ENCODE measurements at places on chromosomes 1 and 21. TPM values are rescaled to one million over a fixed set of nuclear protein-coding genes. Genes with fewer than 3 reads are reported as not detected.

Gene HAO2
- total RNA-seq, result not detected

DNA sequence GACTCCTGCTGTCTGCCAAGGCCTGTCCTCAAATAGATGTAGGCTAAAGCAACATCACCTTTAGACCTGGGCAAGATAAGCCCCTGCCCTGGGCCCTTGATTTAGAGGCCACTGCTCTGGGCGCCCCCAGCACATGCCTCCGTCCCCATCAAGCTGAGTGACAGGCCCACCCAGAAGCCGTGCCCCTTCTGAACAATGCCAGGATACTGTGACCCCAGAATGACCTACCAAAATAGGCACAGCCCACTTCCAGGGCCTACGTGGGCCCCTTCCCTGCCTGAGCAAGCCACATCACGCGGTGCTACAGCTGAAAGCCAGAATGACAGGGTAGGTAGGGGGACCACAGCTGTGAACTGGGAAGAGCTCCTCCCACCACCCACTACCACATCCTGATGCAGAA lies 24.7 kb upstream of the BECN2 start:
- no peak overlapping the region for H3K27ac ChIP-seq
- no peak for DNase-seq
- H3K4me1 ChIP-seq, result no peaks in the 10 kb centered on the region
- no peaks in the 10 kb centered on the region for H3K36me3 ChIP-seq
- no peak overlapping the region for H3K4me3 ChIP-seq
- no peaks in the 10 kb centered on the region for H3K27me3 ChIP-seq

Gene KRTAP10-4
- total RNA-seq, result not detected

Gene CRYAA
- total RNA-seq, result not detected

DNA sequence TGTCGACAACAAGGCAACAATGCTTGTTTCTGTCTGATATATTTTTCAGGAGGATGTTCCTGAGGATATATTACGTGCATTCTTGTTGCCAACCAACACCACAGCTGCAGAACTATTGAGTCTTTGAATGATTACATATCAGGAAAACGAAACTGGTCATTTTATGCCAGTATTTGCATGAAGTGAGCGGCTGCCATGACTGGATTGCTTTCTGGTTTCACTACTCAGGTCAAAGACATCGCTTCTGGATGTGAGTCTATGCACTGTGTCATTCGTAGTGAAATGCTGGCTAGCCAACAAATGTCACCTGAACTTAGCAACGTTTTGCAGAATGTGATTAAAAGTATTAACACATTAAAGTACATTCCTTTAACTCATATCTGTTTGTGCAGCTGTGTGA lies 35.8 kb upstream of the OLFM3 start:
- H3K4me1 ChIP-seq, result no peaks in the 10 kb centered on the region
- H3K27me3 ChIP-seq, result no peaks in the 10 kb centered on the region
- peak; percentile 6 for DNase-seq
- no peak overlapping the region for H3K27ac ChIP-seq
- no peaks in the 10 kb centered on the region for H3K36me3 ChIP-seq

GRCh38 chr1:111216751-111217150 lies 10.8 kb upstream of the CHI3L2 start:
- no peak overlapping the region for H3K27ac ChIP-seq
- no peaks in the 10 kb centered on the region for H3K27me3 ChIP-seq

DNA sequence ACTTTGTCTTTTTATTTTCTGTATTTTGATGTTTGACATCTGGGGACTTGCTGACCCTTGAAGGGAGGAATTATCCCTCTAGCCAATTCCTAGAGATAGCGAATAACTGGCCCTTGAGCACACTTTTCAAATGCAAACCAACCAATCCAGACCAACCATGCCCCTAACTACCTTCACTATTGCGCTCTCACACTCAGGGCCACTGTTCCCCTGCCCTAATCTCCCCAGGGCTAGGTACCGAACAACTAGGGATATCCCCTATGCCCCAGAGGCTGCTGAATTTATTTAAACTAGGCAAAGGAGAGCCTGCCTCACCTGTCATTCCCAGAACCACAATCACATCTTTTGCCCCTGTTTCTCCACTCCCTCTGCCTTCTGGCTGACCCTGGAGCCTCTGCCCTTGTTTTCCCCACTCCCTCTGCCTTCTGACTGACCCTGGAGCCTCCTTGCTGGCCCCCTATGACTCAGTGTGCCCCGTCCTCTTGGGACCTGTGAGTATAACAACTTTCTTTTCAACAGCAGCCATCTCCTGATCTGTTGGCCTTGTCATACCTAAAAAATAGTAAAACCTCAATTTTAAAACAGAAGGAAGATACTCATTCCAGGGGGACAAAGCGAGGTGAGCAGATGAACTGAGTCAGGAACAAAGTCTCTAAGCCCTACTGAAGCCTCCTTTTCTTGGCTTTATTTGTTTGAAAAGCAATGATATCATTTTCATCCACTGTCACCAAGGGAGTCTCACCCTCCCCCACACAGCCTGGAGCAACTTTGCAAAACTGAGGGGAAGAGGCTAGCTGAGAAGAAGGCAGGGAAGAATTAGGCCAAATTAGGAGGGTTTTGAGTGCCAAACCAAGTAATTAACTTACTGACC lies 115.5 kb downstream of the NMNAT2 start:
- H3K4me3 ChIP-seq, result no peak overlapping the region
- no peak overlapping the region for H3K27ac ChIP-seq

DNA sequence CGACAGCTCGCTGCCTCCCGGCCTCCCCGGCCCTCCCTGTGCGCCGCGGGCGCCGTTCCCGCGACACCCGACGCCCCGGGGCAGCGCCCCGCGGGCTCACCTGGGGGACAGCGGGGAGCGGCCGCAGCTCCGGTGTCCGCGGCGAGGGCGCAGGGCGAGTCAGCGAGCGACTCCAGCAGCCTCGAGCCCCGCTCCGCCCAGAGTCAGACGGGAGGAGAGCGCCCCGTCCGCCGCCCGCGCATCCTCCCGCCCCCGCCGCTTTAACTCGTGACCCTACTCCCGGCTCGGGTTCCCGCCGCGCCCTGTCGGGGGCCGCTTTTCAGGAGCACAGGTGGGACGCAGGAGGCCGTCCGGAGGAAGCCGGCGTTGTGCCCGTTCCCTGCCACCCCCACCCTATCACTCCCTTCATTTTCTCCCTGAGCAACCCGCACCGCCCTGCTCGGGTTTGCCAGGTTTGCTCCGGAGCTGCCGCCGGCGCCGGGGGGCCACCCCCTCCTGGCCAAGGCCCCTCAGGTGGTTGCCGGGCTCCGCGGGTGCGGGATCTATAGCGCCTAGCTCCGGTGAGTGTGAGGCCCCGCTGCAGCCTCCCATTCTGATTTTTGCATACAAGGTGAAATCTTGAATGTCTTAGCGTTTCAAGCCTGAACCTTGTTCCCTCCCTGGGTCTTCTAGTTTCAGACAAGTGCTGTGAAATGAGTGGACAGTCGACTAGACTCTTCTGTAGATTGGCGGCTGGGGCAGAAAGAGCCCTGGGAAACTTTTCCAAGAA lies at the start of gene MCOLN3:
Gene MCOLN3 (minus strand): TSS at position 205 of the 769 bp plus-strand sequence. CDS start 3,140 bp downstream, outside the sequence.
- peak within 1 kb of the TSS; percentile 54 for H3K4me3 ChIP-seq
- DNase-seq, result peak; percentile 27
- no peak within 1 kb of the TSS for H3K27ac ChIP-seq
- H3K27me3 ChIP-seq, result peaks cover 67% of the 10 kb centered on the region

- no peaks in the 10 kb centered on the region for H3K27me3 ChIP-seq
- H3K4me3 ChIP-seq, result no peak overlapping the region
- no peak for DNase-seq
- H3K27ac ChIP-seq, result peak overlapping the region; percentile 38
- H3K4me1 ChIP-seq, result peaks cover 29% of the 10 kb centered on the region
These were observed 178.8 kb downstream of the ETS2 start for GRCh38 chr21:38984568-38984967.

DNA sequence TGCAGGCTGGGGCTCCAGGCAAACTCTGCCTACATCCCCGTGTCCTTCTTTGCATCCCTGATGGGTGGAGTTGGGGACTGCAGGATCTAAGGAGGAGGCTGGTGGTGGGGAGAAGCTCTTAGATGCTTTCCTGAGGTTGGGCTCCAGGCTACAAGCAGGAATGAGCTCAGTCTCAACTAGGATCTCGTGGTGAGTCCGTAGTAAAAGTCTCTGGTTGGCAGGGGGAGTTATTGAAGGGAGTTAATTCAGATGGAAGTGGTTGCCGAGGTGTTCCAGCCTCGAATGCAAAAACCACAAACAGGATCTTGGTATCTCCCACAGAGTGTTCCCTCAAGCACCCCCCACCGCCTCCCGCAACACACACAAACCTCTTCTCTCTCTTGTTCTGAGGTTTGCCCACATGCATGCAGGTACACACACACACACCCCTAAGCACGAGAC lies 35.0 kb downstream of the TMCC2 start:
- H3K4me3 ChIP-seq, result no peak overlapping the region
- no peaks in the 10 kb centered on the region for H3K27me3 ChIP-seq
- peak overlapping the region; percentile 55 for H3K27ac ChIP-seq
- DNase-seq, result no peak
- H3K4me1 ChIP-seq, result peaks cover 16% of the 10 kb centered on the region

- peak overlapping the region; percentile 80 for H3K27ac ChIP-seq
- peak; percentile 40 for DNase-seq
- H3K4me3 ChIP-seq, result peak overlapping the region; percentile 63
- H3K4me1 ChIP-seq, result peaks cover 4% of the 10 kb centered on the region
These were observed 749 bp upstream of the PEX11B start for GRCh38 chr1:145918992-145919939.

Gene ADORA3
- total RNA-seq, result 5.6 TPM

DNA sequence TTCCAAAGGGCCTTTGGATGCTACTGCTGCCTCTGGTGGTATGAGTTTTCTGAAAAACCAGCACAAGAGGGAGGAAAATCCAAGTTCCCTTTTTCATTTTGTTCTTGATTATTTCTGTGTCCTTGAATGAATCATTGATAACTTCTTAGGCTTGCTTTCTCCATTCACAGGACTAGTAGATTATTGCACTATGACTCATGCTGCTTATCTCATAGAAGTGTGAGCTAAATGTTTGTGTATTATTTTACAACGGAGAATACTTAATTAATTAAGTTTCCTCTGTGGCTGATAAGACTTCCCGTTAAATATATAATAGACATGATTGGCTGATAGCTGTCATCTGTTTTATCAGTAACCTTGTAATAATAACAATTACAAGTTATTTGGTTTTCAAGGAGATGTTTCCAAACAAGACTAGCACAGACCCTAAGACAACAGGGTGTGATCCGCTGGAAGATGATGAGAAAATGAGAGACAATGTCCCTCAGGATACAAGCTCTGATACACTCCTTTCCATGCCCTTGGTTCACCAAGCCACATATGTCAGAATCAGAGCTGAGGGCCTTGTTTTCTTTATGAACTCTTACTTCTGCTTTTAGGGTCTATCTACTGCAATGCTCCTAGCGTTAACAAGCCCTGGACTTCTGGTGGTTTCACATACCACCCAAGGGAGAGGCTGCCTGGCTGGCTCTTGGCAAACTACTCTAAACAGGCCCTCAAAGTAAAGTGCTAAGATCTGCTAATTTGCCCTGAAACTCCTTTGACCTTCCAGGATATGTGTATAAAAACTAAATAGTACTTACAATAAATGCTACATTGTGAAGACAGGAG lies 1078.3 kb downstream of the TTLL7 start:
- no peaks in the 10 kb centered on the region for H3K27me3 ChIP-seq
- peaks cover 6% of the 10 kb centered on the region for H3K4me1 ChIP-seq
- H3K36me3 ChIP-seq, result no peaks in the 10 kb centered on the region
- no peak overlapping the region for H3K27ac ChIP-seq
- H3K4me3 ChIP-seq, result no peak overlapping the region

DNA sequence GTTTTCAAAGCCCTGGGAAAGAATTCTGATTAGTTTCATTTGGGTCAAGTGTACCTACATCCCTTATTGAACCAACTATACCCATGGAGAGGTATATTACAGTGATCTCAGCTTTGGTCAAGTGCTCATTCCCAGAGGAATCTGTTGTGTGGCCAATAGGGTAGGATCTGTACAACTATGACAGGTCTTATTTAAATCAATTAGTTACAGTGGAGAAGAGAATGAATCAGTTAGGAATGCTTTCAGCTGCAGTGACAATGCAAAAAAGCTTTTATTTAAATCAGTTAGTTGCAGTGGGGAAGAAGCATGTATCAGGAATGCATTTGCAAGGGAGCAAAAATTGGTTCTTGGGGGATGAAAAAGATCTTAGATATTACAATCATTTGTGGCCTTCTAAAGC lies 119.0 kb downstream of the FGGY start:
- H3K27me3 ChIP-seq, result no peaks in the 10 kb centered on the region
- no peak for DNase-seq
- H3K27ac ChIP-seq, result no peak overlapping the region
- peaks cover 19% of the 10 kb centered on the region for H3K4me1 ChIP-seq
- no peaks in the 10 kb centered on the region for H3K36me3 ChIP-seq

GRCh38 chr21:15128267-15128666 lies 63.5 kb upstream of the NRIP1 start:
- no peaks in the 10 kb centered on the region for H3K36me3 ChIP-seq
- H3K27me3 ChIP-seq, result no peaks in the 10 kb centered on the region
- no peak for DNase-seq

DNA sequence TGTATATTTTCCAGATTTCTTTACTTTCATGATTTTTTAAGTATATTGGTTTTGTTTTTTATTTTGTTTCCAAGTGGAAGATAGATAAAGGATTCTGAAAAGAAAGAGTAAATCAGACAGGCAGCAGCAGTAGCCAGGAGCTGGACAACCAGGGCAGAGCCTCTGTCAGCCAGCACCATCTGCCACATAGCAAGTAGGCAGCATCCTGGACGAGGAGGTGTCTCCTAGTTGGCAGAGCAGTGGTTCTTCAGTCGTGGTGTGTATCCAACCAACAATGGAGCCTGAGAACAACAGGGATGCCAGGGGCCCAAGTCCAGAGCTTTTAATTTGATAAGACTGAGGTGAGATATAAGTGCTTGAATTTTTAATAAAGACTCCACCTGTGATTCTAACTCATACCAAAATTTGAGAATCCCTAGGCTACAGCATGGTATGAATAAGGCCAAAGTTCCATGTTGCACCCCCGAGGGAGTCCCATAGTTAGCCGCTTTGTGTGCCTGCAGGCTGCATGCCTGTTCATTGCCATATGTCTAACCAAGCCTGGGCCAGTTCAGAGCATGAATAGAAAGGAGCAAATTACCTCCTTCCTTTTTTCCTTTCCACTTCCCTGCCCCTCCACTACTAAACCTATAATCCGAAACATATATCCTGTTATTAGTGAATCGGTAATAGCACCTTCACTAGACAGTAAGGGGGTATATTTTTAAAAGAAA lies 153.2 kb downstream of the NTNG1 start:
- H3K27me3 ChIP-seq, result no peaks in the 10 kb centered on the region
- H3K4me3 ChIP-seq, result no peak overlapping the region
- H3K4me1 ChIP-seq, result peaks cover 15% of the 10 kb centered on the region

DNA sequence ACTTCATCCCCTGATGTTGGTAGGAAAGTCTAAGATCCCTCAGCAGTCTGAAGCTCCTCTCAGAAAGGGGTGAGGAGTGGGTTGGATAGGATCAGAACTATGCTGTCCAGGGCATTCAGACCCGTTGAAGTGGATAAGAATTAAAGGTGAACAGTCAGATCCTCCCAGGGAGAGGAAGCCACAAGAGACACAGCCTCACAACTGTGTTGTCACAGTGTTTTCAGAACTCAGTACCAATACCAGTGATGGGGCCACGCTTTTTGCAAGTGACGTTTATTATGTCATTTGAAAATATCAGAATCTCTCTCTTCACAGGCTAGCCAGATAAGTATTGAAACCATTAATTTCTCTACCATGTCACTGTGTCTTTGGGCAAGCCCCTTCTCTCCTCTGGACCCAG lies 15.4 kb upstream of the EPS15 start:
- no peaks in the 10 kb centered on the region for H3K27me3 ChIP-seq
- no peak overlapping the region for H3K4me3 ChIP-seq
- no peak overlapping the region for H3K27ac ChIP-seq
- H3K36me3 ChIP-seq, result no peaks in the 10 kb centered on the region
